ENCODE measurements at places on chromosomes 1 and 21.

DNA sequence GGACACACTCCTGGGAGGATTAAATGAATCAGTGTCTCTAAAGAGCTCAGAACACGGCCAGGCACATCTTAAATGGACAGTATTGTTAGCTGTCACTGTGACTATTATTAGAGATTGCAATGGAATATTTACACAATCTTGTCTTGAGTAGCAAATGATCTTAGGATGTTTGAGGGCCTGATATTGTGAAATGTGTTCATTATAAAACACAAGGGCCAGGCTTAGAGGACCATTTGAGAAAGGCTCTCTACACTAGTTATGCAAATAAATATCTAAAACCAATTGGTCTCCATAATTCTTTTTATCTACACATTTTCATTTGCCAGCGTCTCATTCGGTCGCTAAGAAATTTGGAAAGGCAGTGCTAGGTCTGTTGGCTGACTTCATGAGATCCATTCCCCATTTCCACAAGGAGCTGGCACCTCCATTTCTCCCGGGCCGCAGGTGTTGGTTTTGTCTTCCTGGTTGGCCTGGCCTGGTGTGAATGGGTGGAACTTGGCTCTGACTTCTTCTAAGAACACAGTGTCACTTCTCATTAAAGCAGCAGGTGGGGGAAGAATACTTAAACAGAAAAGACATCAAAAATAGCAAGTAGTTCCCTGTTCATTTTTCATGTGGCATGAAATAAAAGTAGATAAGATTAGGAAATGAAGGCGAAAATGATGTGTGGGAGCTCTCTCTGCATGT lies 56.0 kb upstream of the PLXNA2 start:
- DNase-seq, result no peak

DNA sequence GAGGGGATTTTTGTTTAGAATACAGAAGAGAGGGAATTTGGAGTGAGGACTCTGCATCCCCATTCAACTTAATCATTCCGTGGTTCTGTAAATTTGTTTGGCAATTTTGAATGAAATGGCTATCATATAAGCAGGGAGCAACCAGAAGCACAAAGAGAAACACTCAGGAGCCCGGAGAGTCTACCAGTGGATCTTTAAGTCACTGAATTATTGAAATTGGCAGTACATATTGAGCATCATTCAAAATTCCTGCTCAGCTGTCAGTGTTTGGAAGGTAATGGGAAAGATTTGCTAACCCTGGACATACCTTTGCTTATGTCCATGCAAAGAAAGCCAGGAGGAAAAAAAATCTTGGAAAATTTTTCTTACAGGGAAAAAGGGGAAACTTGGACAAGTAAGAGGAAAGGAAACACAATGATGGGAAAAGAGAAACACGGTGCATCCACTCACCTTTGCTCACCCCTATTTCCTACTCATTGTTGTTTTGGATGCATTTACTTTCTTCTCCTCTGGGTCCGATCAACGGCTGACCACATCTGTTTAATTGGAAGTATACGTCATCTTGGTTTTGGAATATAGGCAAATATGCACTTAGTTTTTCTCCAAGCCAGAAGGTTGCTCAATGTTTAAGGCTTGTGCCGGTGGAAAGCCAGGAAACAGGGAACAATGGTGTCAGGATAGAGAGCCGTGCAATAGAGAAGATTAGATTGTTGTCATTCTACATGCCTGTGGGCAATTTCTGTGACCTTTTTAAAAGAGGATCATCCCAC lies 243.0 kb upstream of the LYPLAL1 start:
- DNase-seq, result peak; percentile 82

DNA sequence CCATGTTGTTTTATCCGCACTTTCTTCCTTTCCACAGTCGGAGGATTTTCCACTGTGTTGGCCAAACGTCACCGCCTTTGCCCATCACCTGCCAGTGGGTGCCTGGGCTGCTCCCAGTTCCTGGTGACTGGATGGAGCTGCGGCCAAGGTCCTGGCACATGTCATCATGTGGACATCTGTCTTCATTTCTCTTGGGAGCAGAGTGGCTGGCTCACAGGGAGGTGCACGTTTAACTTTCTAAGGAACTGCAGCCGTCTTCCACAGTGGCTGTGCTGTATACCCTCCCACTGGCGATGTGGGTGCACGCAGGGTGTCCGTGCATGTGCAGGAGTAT lies 19.5 kb upstream of the RNF223 start:
- no peak for DNase-seq

GRCh38 chr1:89945852-89946476 lies 48.9 kb upstream of the ZNF326 start:
- peak; percentile 67 for DNase-seq

DNA sequence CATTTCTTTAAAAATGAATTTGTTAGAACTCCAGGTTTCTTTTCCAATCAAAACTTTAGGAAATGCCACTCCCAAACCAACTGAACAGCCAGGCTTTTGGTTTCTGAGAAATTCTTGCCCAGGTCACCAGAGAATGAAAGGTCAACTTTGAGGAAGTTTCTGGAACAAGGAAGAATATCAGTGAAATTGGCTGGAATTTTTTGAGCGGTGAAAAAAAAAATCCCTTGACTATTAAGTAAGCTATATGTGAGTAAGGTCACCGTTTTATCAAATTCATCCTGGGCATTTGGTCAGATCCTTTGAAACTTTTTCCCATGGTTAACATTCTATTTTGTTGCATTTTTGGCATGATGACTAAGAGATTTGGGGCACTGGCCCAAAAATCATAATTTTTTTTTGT lies 469.3 kb downstream of the LTN1 start:
- no peak for DNase-seq

GRCh38 chr1:223233410-223234169 lies 90.5 kb upstream of the TLR5 start:
- peak; percentile 95 for DNase-seq

DNA sequence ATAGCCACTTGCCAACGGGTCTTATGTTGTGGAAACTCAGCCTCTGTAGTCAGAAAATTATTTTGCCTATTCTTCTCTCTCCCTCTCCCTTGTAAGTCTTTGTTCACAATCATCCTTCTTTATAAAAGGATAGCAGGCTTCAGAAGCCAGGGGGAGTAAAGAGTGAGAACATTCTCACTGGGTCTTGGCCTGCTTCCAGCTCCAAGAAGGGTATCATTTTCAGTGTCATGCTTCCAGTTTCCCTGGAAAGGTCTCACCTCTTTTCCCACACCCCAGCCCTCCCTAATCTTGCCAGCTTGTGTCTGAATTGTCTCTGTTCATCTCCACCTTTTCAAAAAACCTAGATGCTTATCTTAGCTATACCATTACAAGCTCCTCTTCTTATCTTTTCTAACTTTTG lies 346.2 kb upstream of the LRRC7 start:
- no peak for DNase-seq

DNA sequence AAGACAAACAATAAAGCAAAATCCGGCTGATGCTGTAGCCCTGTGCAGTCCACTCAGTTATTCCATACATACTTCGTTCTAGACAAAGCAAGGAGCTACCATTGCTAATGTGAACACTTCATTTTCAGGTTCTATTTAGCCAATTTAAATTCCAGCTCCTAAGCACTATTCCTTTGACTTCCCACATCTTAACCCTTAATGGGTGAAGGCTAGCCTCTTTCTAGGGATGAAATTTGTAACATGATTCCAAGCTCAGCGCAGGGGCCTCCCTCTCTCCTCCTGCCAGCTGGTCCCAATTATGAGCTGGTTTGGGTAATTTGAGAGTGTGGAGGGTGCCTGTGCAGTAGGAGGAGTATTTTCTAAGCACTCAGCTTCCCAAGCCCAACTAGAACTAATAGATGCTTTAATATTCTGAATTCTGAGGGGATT lies 53.9 kb upstream of the PTGFRN start:
- peak; percentile 78 for DNase-seq

- DNase-seq, result peak; percentile 31
Measured at GRCh38 chr1:85629532-85629920, 49.0 kb downstream of the CCN1 start.

- no peak for DNase-seq
Measured at GRCh38 chr1:17950728-17951127, 156.9 kb upstream of the IGSF21 start.

DNA sequence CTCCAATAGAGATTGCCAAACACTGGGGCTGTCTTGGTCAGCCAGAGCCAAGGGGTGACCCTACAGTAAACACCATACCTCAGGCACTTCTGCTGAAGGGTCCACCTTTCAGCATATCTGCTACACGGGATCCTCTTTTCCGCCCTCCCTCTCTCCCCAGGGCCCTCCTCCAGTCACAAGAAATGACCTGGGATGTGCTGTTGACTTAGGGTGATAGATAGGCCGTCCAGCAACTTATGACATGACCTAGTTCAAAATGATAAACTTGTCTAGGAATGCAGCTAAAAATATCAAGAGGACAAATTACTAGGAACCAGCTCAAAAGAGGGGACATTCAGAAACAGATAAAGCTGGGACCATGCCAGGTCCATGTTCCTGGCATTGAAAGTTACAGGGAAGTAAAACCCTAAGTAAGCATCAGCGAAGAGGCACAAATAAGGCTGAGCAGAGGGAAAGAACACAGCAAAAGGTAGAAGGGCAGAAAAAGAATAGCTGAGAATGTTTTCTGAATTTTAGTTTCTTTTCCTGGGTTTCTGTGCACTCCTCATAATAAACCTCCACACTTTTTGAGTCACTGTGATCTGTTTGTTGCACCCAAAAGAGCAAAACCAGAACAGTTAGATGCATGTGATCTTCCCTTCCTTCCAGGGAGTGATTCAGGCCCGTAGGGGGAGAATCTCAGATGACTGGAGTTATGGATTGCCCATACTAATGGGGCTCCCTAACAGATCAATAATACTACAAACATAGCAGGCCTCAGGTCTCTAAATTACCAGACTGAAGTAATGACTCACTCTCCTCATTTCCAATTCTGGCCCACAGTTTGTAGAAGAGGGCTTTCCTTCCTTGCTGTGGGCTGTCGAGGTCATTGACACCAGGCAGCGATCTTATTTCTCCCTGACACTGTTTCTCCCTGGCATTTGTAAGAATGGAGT lies 48.9 kb upstream of the F3 start:
- peak; percentile 45 for DNase-seq

- DNase-seq, result no peak
Measured at GRCh38 chr1:218847089-218847768, 326.4 kb upstream of the LYPLAL1 start.

- no peak for DNase-seq
Measured at GRCh38 chr1:55225228-55225627, 10.1 kb upstream of the USP24 start.

- no peak for DNase-seq
Measured at GRCh38 chr21:31446226-31446855, 102.3 kb upstream of the TIAM1 start.
